Spinal cord (tissue), 10 donors: ENCODE measurements at places on chromosomes 2 and 18. TPM values are rescaled to one million over a fixed set of nuclear protein-coding genes. Genes with fewer than 3 reads are reported as not detected.

The TRIM43 gene
- total RNA-seq, result not detected

GRCh38 chr18:21991081-21991534 lies 178.3 kb upstream of the GATA6 start:
- no peaks in the 10 kb centered on the region for H3K27me3 ChIP-seq
- peaks cover 5% of the 10 kb centered on the region for H3K4me1 ChIP-seq
- H3K4me3 ChIP-seq, result no peak overlapping the region
- H3K27ac ChIP-seq, result no peak overlapping the region
- H3K36me3 ChIP-seq, result no peaks in the 10 kb centered on the region
- DNase-seq, result no peak

DNA sequence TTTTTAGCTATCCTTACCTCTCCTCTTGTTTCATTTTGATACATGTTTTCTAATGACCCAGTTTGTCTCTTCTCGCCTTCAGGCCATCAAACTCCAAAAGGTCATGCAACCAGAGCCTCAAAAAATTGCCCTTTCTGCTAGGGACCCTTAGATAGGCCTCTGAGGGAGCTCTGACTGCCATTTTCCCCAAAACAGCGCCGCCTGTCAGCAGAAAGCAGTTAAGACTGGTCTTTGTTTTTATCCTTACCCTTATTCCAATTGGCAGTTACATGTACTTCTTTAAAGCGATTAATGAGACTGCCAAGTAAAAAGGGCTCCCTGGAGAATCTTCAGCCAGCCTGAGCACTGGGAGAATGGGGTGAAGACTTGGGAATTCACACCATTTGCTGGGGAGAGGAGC lies 55.1 kb upstream of the RIT2 start:
- no peaks in the 10 kb centered on the region for H3K27me3 ChIP-seq
- no peak for DNase-seq
- no peaks in the 10 kb centered on the region for H3K4me1 ChIP-seq
- no peak overlapping the region for H3K4me3 ChIP-seq
- H3K36me3 ChIP-seq, result no peaks in the 10 kb centered on the region

GRCh38 chr2:110717734-110718133 lies 14.6 kb upstream of the ACOXL start:
- no peaks in the 10 kb centered on the region for H3K4me1 ChIP-seq
- no peak overlapping the region for H3K4me3 ChIP-seq
- H3K27ac ChIP-seq, result no peak overlapping the region

DNA sequence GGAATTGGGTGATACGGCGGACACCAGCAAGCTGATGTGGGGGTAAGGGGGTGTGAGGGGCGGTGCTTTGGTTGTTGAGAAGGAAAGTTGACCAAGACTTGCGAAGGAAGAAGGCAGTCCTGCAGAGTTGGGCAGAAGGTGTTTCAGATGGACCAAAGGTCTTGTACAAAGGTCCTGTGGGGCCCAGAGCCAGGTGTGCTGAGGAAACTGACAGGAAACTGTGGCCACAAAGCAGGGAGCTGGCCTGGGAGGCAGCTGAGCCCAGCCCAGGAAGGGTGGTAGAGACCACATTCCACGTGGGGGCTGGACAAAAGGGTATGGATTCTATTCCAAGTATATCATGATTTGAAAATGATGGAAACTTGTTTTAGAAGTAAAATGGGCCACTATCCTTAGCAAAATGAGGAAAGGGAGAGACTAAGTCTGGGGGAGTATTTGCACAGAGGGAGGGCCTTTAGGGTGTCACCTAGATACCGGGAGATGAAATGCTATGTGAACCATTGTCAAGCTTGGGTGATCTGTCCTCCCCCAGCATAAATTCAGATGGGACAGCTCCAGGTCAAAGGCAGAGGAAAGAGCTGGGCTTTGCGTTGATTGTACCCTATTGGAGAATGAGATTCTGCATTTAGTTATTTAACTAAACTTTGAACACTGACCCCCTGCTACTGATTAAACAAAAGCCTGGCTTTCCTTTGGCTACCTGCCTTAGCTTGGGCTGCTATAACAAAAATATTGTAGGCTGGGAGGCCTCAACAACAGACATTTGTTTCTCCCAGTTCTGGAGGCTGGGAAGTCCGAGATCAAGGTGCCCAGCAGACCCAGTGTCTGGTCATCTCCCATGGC lies 4.3 kb upstream of the EDAR start:
- H3K4me1 ChIP-seq, result peaks cover 7% of the 10 kb centered on the region
- no peak overlapping the region for H3K4me3 ChIP-seq
- H3K27ac ChIP-seq, result no peak overlapping the region
- no peak for DNase-seq
- no peaks in the 10 kb centered on the region for H3K27me3 ChIP-seq

DNA sequence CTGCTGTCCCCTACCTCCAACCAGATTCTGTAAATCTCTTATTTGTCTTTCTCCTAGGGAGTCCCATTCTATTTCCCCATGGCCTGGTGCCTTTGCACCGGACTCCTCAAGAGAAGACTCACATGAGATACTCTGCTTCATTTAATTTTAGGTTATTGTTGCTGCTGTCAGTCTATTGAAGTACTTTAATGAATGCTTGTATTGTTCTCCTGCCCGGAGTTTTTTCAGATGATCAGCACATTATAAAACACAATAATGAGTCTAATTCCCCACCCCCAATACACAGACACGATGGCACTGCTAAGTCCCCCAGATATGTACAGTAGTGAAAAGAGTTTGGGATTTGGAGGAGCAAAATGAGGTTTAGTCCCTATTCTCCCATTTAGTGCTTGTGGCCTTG lies 58.9 kb downstream of the HAUS1 start:
- no peaks in the 10 kb centered on the region for H3K4me1 ChIP-seq
- DNase-seq, result no peak
- no peak overlapping the region for H3K27ac ChIP-seq
- H3K36me3 ChIP-seq, result no peaks in the 10 kb centered on the region
- no peak overlapping the region for H3K4me3 ChIP-seq

DNA sequence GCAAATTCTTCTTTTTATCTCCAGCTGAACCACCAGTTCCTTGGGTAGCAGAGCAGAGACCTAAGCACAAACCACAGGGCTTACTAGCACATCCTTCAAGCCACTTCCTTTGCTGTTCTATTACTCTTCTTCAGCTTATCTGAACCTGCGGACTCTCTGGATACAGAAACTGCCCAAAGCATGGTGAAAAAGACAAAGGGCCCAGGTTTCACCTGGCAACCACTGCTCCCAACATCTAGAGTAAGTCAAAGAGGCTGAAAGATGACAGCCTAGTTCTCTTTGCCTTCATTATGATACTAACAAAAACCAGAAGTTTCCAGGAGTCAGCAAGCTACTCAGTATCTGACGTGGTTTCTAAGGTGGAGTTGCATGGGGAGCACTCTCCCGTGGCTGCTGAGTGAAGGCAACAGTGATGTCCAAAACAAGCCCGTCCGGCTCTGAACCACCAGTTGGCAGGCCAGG lies 43.4 kb downstream of the KANSL3 start:
- no peaks in the 10 kb centered on the region for H3K27me3 ChIP-seq
- H3K36me3 ChIP-seq, result peaks cover 38% of the 10 kb centered on the region
- no peak overlapping the region for H3K27ac ChIP-seq
- H3K4me3 ChIP-seq, result no peak overlapping the region
- no peak for DNase-seq

The TUBA4A gene
- 43.9 TPM for total RNA-seq

DNA sequence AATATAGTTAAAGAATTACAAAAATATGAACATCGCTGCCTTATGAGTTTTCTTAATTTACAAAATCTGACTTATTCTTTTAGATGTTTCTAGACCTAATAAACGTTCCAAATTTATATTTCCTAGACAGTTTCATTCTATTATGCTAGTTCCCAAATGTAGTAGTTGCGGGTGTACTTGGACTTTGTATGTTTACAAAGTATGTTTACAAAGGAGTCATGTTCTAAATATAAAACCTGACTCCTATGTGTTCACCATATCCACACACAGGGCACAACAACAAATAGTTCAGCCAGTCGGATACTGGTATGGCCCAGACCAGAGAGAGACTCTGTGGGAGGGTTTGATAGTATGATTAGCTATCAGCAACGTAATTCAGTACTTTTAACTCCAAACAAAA lies 230.7 kb downstream of the KCNH7 start:
- H3K4me3 ChIP-seq, result no peak overlapping the region
- DNase-seq, result no peak
- H3K4me1 ChIP-seq, result no peaks in the 10 kb centered on the region
- no peak overlapping the region for H3K27ac ChIP-seq

The INO80B gene
- 34.7 TPM for total RNA-seq

- no peaks in the 10 kb centered on the region for H3K27me3 ChIP-seq
- DNase-seq, result no peak
- H3K4me1 ChIP-seq, result no peaks in the 10 kb centered on the region
Measured at GRCh38 chr2:9836074-9836473, 7.2 kb upstream of the TAF1B start.

The RTKN gene
- total RNA-seq, result 52.5 TPM

DNA sequence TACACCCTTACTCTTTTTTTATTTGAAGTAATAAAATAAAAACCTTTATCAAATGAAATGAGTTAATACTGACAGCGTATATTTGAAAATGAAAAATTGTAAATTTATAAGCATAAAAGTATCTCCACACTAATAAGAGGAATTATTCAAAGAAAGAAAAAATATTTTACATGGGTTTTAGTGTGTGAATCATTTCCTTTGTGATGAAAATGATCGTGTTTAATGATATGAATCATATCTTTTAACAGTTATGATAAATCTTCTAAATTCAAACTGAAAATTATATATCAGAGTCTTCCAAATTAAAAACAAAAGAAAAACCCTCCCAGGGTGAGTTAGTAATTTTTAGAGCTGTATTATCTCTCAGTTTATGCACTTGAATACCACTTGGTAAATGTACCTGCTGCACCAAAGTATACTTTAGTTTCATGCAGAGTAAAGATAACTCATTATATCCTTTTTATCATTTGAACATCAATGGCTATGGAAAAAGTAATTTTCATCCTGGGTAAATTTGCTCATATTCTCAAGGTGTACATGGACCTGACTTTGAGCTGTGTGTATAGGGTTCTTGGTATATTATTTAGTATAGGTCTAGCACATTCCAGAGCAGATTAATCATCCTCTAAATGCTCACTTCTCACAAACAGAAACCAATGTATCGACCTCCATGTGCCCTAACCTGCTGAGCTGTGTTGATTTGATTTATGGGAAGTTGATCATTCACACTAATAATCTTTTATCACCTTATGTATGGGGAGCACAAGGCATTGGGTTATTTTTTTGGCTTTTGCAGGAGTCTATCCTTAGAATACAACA lies 98.7 kb upstream of the VWC2L start:
- DNase-seq, result no peak
- H3K36me3 ChIP-seq, result no peaks in the 10 kb centered on the region
- H3K4me1 ChIP-seq, result no peaks in the 10 kb centered on the region
- H3K4me3 ChIP-seq, result no peak overlapping the region

The NGEF gene
- 19.4 TPM for total RNA-seq

DNA sequence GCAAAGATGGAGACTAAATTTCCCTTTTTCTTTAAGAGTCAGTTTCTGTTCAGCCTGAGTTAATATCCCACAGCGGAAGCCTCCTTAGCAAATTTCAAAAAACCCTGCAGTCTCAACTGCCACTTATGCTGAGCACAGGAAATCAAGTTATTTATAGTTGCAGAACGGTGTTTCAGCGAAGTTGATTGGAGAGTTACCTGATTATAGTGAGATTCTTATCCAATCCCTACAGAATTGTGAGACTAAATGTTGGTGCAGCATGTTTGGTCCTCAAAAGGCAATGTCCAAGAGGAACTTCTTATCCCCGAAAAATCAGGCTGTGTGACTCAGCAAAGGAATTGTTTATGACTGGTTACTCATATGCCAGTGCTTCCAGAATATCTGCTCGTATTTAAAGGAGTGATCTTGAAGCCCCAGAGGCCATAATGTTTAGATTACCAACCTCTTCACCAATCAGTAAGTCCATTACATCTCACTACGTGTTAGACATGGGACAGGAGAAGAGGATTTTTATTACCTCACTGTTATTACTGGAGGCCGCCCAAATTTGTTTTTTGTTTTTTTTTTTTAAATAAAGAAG lies 67.9 kb downstream of the LRRFIP1 start:
- peaks cover 53% of the 10 kb centered on the region for H3K4me1 ChIP-seq
- peaks cover 6% of the 10 kb centered on the region for H3K27me3 ChIP-seq
- H3K36me3 ChIP-seq, result no peaks in the 10 kb centered on the region
- H3K27ac ChIP-seq, result no peak overlapping the region
- DNase-seq, result no peak

DNA sequence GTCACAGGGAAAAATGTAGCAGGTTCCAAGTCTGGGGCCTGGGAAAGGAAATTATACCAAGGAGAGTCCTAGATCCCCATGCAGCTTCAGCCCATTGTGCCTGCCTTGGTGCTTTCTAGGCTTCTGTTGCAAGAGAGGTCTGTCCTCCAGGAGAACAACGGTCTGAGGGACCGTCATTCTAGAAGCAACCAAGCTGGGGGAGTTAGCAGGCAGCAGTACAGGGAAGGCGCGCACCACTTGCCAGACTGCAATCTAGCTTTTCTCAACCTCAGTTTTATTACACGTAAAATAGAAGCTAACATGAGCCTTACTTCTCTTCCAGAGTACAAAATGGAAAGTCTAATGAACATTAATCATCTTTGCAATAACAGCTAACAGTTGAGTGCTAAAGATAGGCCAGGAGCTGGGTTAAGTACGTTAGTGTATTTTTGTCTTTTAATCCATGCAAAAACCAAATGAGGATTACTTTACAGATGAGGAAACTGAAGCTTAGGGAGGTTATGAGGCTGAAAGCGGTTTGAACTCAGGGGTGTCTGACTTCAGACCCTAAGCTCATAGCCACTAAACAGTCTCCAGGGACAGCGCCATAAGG lies 1.9 kb downstream of the TCF23 start:
- H3K4me3 ChIP-seq, result no peak overlapping the region
- no peaks in the 10 kb centered on the region for H3K36me3 ChIP-seq
- no peaks in the 10 kb centered on the region for H3K4me1 ChIP-seq
- no peak for DNase-seq
- no peak overlapping the region for H3K27ac ChIP-seq
- H3K27me3 ChIP-seq, result no peaks in the 10 kb centered on the region

GRCh38 chr18:8752329-8752728 lies 47.0 kb downstream of the MTCL1 start:
- no peak overlapping the region for H3K4me3 ChIP-seq
- no peaks in the 10 kb centered on the region for H3K27me3 ChIP-seq
- peaks cover 8% of the 10 kb centered on the region for H3K36me3 ChIP-seq
- H3K4me1 ChIP-seq, result no peaks in the 10 kb centered on the region
- no peak overlapping the region for H3K27ac ChIP-seq

The BARD1 gene
- 25.8 TPM for total RNA-seq

GRCh38 chr2:199830531-199830930 lies 20.5 kb downstream of the FTCDNL1 start:
- no peak overlapping the region for H3K4me3 ChIP-seq
- no peaks in the 10 kb centered on the region for H3K36me3 ChIP-seq
- H3K4me1 ChIP-seq, result peaks cover 4% of the 10 kb centered on the region
- no peak for DNase-seq
- no peaks in the 10 kb centered on the region for H3K27me3 ChIP-seq
- H3K27ac ChIP-seq, result no peak overlapping the region

The ANKAR gene
- 41.7 TPM for total RNA-seq
